ENCODE measurements at places on chromosomes 1 and 21.

GRCh38 chr1:30748098-30748698, 9.4 kb downstream of the LAPTM5 start:
- no peak for DNase-seq

DNA sequence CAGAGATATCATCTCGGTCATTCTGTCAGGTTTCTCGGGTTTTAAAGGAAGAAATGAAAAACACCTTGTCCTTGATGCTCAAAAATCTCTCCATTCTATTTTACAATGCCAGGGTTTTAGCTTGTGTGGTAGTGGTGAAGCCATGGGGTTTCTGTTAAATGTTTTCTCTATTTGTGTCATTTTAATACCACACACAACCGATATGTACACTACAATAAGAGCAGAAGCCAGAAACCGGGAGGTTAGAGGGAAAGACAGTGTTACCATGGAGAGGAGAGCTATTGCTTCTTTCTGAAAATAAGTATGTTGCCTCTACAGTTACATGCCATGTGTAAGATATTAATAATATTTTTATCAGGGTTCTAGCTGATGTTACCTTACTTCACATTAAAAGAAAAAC, 2.8 kb downstream of the SLC35D1 start:
- no peak for DNase-seq

GRCh38 chr1:167601442-167602383, 28.3 kb upstream of the RCSD1 start:
- no peak for DNase-seq

DNA sequence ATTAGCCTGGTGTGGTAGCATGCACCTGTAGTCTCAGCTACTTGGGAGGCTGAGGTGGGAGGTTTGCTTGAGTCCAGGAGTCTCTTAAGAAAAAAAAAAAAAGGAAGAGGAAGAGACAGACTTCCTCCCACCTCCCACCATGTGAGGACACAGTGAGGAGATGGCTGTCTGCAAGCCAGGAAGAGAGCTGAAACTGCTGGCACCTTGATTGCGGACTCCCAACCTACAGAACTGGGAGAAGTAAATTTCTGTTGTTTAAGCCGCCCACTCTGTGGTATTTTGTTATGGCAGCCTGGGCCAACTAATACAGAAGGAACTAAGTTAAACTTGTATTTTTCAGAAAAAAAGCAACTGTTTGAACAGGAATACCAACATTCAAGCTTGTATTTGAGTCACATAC, 21.7 kb downstream of the DOP1B start:
- DNase-seq = no peak

DNA sequence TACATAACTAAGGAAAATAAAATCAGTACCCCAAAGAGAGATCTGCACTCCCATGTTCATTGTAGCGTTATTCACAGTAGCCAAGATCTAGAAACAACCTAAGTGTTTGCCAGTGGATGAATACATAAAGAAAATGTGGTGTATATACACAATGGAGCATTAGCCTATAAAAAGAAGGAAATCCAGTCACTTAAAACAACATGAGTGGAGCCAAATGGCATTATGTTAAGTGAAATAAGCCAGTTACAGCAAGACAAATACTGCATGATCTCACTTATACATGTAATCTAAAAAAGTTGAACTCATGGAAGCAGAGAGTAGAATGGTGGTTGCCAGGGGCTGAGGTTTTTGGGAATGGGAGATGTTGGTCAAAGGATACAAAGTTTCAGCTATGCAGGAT, 508.3 kb upstream of the B3GALT2 start:
- DNase-seq = no peak

- no peak for DNase-seq
Measured at GRCh38 chr1:230125640-230126528, 58.8 kb downstream of the GALNT2 start.

DNA sequence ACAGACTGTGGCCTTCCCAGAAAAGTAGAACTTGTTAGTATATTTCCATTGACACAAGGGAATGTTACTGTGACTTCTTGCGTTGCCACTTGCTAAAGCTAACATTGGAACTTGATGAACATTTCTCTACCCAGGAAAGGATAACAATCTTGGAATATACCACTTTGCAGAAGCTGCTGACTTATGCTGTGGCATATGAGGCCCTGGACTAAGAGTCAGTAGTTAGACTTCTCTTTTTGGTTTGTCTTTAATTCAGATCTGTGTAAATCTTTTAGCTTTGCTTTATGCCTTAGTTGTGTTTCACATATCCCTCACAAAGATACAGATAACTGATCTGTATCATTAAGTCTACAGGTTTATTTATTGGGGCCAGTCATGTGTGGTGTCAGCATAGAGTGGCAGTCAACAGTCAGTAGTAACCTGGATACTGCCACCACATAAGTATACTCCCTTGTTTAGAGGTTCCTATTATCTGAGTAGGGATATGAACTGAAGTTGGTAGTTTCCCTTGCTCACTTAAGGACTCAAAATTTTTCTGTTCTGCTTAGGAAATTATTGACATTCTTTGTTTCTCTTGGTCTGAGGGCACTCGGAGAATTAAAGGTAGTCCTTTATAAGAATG, 14.7 kb downstream of the RNF2 start:
- DNase-seq = no peak

GRCh38 chr1:84985365-84985764, 11.5 kb downstream of the MCOLN2 start:
- DNase-seq = no peak

- DNase-seq = no peak
Measured at GRCh38 chr1:194959795-194960194, 1648.4 kb downstream of the KCNT2 start.

DNA sequence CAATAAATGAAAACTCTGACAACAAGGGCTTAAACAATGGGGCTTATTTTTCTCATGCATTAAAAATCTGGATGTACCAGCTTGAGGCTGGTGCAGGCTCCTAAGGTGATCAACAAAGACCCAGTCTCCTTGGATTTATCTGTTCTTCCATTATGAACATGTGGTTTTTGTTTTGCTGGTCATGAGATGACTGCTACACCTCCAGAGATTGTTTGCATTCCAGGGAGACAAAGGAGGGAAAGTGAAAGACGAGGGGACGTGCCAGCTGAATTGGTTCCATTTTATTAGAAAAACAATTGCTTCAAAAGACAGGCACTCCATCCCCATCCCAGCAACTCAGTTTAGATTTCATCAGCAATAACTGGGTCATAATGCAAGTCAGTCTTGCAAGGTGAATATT, 90.9 kb upstream of the KCNK1 start:
- no peak for DNase-seq

DNA sequence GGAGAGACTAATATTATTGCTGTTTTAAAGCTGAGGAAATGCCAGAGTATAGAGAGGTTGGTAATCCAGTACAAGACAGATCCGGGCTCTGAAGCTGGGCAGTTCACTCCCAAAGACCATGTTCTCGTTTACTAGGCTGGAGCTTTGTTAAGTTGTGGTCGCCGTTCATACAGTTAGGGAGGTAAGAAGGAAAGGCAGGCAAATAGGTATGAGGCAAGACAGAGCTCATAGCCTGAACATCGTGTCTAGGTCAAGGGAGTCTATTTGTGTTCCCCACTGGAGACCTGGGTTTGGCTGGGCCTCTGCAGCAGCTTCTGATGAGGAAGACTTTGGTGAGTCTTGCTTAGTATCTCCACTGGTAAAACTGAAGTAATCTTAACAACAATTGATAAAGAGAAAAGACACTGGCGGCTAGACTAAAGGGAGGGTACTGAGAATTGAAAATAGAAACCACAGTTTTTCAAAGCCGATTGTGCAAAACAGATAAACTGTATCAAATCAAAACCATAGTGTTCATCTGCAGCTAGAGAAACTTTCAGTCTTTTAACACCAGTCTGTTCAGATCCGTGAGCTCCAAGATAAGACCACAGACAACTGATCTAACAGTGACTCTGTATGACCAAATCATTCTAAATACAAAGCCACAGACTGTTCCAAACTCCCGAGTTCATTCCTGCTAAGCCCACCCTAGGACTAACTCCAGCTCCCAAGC, 217.0 kb upstream of the FAM78B start:
- no peak for DNase-seq

GRCh38 chr21:45951676-45952075, 29.9 kb upstream of the COL6A1 start:
- DNase-seq = no peak

- no peak for DNase-seq
Measured at GRCh38 chr21:45986316-45987051, 4.9 kb downstream of the COL6A1 start.

GRCh38 chr1:234839663-234840062, 229.7 kb upstream of the IRF2BP2 start:
- DNase-seq = no peak

DNA sequence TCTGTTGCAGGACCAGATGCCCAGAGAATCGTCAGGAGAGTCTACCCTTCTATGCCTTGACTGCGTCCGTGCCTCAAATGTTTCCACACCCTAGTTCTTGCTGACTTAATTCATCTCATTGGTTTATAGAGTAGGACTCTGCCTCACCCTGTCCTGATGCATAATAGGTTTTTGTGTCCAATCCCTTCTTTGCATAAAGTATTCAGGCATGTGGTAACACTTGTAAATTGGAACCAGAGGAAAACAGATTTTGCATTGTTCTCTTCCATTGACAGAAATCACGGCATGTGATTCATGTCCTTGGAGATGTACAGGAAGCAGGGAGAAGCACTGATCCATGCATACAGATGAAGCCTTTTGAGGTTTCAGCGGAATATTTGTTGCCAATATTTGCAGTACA, 29.5 kb downstream of the PLPPR5 start:
- DNase-seq = no peak

DNA sequence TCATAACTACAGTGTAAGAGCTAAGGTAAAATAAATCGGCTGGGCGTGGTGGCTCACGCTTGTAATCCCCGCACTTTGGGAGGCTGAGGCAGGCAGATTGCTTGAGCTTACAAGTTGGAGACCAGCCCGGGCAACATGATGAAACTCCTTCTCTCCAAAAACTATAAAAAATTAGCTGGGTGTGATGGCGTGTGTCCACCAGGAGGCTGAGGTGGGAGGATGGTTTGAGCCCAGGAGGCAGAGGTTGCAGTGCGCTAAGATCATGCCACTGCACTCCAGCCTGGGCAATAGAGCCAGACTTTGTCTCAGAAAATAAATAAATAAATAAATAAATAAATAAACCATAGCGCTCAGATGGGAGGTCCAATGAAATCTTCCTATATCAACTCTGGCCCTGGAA, 16.7 kb upstream of the FAM110D start:
- no peak for DNase-seq
